Kidney (tissue), 22 donors: ENCODE measurements at places on chromosomes 1 and 21. TPM values are rescaled to one million over a fixed set of nuclear protein-coding genes. Genes with fewer than 3 reads are reported as not detected.
A peak's percentile ranks its signal among the peaks of the same experiment; 100 is the strongest.

CCDC27 gene
- polyA plus RNA-seq: not detected

C1QTNF12 gene
- 9.9 TPM for polyA plus RNA-seq

FCER1G gene
- polyA plus RNA-seq: 38.9 TPM

TEDDM1 gene
- not detected for polyA plus RNA-seq

TBX19 gene
- polyA plus RNA-seq: 1.6 TPM

SPRR4 gene
- polyA plus RNA-seq: not detected

- no peak for DNase-seq
Measured at GRCh38 chr21:38243732-38244406, 12.9 kb upstream of the KCNJ15 start.

GRCh38 chr1:62285984-62286785, 33.0 kb downstream of the KANK4 start:
- DNase-seq: peak; percentile 43

- no peak for DNase-seq
Measured at GRCh38 chr1:53129891-53130597, 12.4 kb downstream of the SLC1A7 start.

DNA sequence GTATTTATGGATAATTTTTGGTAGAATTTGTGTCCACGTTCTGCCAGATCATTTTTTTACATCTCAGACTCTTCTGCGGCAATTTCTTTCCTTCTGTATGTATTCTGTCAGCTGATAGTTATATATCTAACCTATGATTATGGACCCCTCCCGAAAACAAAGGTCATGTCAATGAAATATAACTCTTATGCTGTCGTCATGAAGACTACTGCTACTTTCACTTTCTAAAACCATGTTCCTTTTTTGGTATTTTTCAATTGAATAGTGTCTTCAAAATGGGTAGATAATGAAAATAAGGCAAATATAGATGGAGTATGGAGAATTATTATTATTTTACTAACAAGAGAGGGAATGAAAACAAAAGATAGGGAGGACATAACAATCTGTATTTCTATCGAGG, 3.2 kb downstream of the ANGPTL1 start:
- no peak for DNase-seq

- DNase-seq: no peak
Measured at GRCh38 chr1:168428063-168428731, 115.6 kb downstream of the XCL2 start.

DNA sequence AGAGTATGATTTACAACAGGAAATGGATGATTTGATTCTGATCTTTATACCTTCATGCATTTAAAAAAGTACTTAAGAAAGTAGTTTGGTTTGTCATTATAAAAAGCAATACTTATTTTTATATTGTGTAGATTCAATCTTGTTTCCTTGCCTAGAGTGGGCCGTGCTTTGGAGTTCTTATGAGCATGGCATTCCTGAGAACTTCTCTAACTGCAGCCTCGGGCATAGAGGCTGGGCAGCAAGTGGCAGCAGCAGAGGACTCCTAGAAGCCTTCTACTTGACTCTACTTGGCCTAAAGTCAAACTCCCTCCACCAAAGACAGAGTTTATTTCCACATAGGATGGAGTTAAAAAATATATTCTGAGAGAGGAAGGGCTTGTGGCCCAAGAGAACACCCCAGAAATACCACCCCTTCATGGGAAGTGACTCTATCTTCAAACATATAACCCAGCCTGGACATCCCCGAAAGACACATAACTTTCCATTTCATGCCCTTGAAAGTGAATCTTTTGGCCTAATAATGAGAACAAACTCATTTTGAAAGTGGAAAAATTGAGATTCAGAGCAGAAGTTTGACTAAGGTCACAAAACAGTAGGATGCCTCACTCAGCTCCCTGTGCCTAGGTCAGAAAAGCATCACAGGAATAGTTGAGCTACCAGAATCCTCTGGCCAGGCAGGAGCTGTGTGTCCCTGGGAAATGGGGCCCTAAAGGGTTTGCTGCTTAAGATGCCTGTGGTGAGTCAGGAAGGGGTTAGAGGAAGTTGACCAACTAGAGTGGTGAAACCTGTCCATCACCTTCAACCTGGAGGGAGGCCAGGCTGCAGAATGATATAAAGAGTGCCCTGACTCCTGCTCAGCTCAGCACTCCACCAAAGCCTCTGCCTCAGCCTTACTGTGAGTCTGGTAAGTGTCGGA, at the start of gene IVL:
Gene IVL, plus strand, starts transcription at position 861 of the 916 bp plus-strand sequence. CDS start 1,252 bp downstream, outside the sequence.
- no peak for DNase-seq
